ENCODE measurements at places on chromosomes 12 and 14.
A peak's percentile ranks its signal among the peaks of the same experiment; 100 is the strongest.

- DNase-seq = no peak
These were observed 92.8 kb downstream of the TGFB3 start for GRCh38 chr14:75888945-75889344.

GRCh38 chr12:46267825-46268582 is 839 bp downstream of the SLC38A1 start:
- DNase-seq = peak; percentile 56

DNA sequence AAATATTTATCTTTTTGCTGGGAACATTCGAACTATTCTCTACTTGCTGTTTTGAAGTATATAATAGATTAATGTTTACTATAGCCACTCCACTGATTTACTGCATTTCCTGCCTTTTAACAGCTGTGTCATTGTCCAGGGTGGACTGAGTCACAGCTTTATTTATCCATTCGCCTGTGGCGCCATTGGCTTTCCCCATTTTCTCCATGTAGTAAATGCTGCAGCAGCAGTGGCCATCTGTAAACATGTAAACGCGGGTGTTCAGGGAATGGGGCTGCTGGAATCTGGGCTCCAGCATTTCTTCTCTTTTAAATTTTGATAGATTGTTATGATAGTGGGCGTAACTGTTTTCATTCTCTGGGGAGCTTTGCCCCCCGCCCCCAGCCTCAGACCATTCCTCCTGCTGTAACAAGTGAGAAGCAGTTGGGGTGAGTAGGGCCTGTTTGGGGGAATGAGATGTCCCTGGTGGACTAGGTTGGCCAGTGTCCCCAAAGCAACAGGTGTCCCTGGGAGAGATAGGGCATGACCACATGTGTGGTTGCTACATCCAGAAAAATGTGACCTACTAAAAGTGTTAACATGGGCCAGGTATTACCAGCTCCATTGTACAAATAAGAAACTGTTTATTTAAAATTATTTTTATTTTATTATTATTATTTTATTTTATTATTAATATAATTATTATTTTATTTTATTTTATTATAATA is 32.9 kb downstream of the RIN3 start:
- DNase-seq = peak; percentile 32

GRCh38 chr12:81758421-81759189 is 545 bp downstream of the PPFIA2 start:
- peak; percentile 16 for DNase-seq

DNA sequence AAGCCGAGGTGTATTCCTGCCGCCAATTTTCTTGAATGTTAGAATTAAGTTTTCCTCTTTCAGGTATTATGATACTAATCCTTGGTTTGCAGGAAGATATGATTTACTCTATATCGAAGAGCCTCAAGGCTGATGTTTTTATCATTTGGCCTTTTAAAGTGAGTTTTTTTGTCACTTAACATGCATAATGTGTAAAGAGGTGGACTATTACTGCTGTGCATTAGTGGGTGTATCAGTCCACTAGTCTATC is 11.1 kb upstream of the TMPO start:
- DNase-seq = no peak

DNA sequence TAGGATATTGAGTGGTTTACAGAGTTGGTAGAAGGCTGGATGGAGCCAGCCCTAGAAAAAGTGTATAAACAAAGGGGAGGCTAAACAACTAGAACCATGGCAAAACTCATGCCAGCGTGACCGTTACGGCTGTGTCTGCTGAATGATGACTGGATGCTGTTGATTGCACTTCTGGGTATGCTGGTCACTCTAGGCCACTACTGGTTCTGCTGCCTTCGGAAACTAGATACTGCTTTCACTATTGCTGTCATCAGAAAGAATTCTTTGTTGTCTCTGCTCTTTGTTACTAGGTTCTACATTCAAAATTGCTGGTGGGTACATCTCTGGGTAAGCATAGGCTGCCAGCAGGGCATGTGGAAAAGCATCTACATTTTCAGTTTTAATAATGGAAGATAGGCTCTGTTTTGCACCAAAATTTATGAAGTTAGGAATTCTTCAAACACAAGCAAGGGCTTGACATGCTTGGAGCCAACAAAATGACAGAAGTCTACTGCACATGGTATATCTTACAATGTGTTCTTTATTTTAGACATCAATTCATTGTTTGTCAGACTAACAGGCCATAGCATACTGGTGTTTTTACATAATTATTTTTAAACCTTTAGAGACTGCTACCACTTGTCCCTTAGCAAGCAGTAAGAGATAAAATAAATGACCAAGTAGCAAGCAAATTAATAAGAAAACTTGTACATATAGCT is 15.4 kb downstream of the MON2 start:
- DNase-seq = peak; percentile 30

GRCh38 chr12:31272607-31273225 is 53.2 kb downstream of the SINHCAF start:
- DNase-seq = no peak

- DNase-seq = no peak
These were observed 50.4 kb downstream of the ARID2 start for GRCh38 chr12:45779936-45780335.

DNA sequence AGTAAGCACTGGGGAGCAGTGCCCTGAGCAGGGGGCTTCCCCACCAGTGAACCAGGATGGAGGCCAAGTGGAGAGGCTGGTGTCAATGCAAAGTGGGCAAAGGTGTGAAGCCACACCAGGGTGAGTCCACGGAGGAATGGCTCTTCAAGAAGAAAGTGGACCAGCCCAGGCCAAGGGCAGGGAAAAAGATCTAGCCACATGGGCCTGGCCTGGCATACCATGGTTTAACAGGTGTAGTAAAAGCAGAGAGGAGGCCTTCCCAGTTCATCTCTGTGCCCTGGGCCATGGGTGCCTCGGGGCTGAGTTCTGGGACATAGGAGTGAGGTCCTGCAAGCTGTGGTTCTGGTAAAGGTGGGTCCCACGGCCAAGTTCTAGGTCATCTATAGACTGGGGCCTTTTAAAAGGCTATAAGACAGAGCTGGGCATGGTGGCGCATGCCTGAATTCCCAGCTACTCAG is 153.4 kb downstream of the DPF3 start:
- DNase-seq = no peak

DNA sequence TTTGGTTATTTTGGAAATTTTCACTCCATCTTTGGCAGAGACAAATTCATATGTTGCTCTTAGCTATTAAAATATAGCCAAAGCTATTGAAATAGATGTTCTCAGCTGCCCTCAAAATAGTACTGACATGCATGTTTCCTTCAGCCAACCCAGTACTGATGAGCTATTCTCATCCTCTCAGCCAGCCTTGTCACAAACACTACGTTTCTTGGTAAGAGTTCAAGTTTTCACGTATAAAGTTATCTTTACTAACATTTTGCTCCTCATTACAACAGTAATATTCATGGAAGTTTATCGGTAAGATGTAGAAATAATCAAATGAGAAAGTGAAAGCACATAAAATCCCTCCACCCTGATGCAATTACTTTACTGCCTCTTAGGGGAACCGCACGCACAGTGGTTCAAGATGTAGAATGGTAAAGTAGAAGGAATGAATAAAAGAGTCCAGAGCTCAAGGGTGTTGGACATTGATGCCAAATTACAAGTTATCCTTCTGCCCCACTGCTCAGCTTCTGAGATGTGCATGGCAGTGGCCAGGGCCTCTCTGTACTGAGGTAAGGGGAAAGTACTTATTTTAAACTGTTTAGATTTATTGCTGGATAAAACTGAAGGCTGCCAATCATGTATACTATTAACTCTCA is 20.7 kb downstream of the GCH1 start:
- DNase-seq = peak; percentile 38

DNA sequence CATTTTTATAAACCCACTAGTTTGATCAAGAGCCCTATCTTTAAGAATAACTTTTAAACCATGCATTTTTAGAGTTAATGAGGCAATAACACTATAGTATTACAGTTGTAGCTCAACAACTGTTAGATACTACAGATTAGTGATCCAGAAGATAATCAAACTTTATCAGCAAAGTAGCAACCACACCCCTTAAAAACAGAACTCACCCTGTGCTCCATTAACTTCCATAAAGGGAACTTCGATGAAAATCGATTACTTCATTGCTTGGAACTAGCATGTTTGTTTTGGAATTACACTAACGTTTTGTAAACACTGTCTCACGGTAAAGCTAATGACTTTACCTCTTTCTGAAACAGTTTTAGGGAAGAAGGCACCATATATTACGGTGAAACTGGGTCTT is 1.4 kb downstream of the SGPP1 start:
- DNase-seq = peak; percentile 10

DNA sequence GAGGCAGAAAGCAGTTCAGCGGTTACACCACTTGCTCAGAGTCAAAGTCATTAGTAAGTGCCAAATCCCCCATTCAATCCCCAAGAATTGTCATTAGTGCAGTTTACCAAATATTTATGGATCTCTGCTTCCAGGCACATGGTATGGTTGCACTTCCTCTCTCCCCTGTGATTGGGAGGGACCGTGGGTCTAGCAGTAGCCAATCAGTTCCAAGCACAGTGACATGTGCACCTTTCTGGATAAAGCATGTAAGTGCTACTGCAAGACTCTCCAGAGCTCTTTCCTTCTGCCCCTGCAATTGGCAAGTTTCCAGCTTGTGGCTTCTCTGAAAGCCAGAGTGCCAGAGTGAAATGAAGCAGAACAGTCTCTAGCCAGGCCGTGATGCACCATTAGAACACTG is 85.3 kb upstream of the FLRT2 start:
- no peak for DNase-seq

- no peak for DNase-seq
These were observed 2.1 kb upstream of the ATXN7L3B start for GRCh38 chr12:74535536-74535935.

- no peak for DNase-seq
These were observed 53.7 kb upstream of the INSM2 start for GRCh38 chr14:35480119-35480769.

DNA sequence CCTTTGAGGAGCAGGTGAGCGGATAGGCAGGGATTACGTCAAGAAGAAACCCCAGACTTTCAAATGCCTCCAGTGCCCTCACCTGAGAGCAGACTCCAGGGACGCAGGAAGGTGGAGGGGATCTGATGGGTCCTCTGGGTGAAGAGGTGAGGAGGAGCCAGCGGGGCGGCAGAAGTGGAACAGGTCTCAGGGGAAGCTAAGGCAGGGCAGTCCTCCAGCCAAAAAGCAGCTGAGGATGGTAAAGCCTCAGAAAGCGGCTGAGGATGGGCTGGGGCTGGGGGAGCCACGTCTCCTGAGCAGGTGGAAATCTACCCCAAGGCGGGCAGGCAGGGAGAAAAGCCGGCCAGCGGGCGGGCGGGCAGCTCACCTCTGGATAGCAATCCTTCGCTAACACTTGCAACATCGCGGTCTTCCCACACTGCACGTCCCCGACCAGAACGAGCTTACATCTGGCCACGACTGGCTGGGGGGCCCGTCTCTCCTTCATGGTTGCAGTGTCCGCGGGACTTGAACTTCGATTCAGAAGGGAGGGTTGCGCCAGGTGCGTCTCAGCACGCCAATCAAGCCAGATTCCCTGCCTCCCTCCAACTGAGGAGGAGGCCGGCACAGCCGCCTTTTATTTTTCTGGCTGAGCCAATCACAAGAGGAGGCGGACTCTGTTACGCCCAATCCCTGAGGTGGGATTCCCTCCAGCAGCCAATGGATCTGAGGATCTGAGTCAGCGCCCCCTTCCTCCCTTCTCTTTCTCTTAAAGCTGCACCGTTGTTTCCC is at the start of gene RND1:
Gene RND1 (minus strand): TSS at position 590 of the 771 bp plus-strand sequence. CDS start 103 bp downstream, at position 487.
- DNase-seq = peak; percentile 91

DNA sequence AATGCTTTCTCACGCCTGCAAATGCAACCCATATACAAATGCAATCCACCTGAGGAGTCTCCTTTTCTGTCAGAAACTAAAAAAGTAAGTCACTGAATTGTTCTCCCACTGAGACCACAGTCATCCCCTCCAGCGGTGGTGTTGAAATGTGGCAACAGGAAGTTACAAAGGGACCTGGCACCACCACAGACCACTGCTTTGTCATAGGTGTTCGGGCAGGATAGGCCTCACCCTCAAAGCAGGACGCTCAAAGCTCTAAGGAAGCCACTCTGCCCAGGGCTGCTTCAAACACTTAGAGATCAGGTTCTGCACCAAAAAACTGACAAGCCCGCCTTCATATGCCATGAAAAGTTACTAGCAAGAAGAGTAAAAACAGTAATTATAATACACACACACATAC is 11.3 kb downstream of the PHLDA1 start:
- no peak for DNase-seq

GRCh38 chr12:117031843-117032592 is 67.2 kb downstream of the TESC start:
- no peak for DNase-seq

GRCh38 chr12:116366824-116367223 is 89.3 kb upstream of the MED13L start:
- DNase-seq = no peak

GRCh38 chr12:57769594-57769993 is 2.3 kb downstream of the METTL1 start:
- no peak for DNase-seq

- no peak for DNase-seq
These were observed 191.6 kb upstream of the TMEM132C start for GRCh38 chr12:128075332-128075731.

DNA sequence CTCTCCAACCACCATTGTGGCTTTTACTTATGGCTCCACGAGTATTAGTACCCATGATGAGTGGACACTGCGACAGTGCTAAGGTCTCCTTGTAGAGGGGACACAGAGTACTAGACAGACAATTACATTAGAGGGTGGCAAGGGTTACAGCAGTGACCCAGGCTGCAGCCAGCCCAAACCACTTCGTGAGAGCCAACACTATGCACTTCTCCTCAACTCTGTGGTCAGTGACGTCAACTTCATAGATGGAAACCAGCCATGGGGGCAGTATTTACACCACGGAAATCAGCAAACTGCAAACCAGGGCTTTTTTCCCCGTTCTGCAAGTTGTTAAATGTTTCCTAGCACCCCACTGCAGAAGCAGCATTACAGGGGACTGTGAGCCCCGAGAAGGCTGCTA is 61.6 kb upstream of the ZFP36L1 start:
- DNase-seq = no peak

DNA sequence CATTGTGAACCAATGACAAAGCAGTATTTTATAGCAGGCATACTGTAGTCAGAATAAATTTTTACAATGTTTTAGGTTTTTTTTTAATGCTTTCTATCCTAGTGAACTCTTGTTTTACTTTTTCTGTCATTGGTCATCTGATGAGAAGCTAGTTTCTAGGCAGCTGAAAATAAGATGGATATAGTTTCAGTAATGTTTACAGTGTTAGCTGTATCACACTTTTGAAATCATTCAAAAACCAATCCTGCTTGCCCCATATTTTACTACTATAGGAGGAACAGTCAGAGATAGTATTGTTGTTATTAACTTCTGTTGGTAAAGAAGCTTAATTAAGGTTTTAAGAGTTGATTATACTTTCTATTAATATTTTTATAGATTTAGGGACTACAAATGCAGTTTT is 24.5 kb downstream of the USP15 start:
- DNase-seq = no peak

DNA sequence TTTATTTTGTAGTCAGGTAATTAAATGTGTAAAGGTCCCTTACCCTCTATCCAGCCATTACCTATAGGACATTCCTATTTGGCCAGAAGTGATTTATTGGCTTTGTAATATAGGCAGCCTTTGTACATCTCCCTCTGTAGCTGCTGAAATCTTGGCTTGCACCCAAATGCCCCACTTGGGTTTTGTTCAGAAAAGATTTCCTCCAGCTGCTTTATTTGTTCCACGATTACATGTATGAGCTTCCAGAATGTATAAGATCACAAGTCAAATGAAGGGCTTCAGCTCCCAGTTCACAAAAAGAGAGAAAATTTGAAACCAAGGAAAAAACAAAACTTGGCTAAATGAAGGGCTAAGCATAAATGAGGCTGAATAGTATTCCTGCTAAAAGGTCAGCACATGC is 103.4 kb downstream of the EFCAB11 start:
- DNase-seq = no peak
